SK-MEL-5 (cell line): ENCODE measurements at places on chromosomes 4 and X.

DNA sequence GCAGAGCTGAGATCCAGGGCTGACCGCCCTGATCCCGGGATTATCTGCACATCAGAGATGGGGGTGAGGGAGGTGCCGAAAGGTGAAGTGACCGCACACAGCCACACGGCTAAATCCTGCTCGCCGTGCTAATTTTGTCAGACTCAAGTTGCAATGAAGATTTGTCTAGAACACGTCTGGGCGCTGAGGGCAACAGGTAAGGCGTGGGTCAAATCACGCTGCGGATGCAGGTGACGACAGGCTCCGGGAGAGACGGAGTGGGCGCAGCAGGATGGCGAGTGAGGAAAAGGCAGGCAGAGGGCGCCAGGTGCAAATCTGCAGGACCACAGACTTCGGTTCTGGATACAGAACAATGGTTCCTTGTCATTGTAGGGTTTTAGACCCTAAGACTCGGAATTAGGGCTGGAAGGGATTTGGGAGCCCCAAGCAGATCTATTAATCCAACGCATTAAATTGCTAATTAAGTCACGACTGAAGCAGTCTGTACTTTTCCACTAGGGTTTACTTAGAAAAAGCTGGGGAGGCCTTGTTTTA is 1.9 kb upstream of the TBC1D14 start:
- peak; percentile 52 for DNase-seq

GRCh38 chrX:46628460-46629371 is 55.2 kb downstream of the CHST7 start:
- no peak for DNase-seq

GRCh38 chrX:10350221-10350620 is 193.4 kb downstream of the CLCN4 start:
- DNase-seq: no peak

GRCh38 chrX:152600853-152601633 is 36.7 kb upstream of the GABRQ start:
- no peak for DNase-seq

DNA sequence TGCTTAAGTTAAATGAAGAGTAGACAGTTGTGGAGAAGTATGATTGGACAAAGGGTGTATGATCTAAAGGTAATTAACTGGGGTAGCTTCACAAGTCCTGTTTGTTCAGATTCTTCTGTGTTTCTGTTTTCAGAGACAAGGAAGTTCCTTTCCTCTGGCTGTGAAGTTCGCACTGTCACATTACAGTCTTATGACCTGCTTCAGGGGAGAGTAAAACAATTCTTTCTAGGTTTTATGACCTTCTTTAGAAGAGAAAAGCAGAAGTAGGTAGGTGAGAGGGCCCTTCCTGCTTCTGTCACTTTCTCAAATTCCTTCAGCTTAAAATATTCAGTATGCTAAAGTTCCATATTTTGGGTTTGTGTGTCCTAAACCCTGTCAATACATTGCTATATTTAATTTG is 211.9 kb downstream of the SOX3 start:
- DNase-seq: peak; percentile 67
